ENCODE measurements at places on chromosomes 12 and 14.

GRCh38 chr12:13094367-13094766, 9.1 kb downstream of the GSG1 start:
- no peak for DNase-seq

GRCh38 chr12:131959116-131959515, 9.4 kb downstream of the EP400 start:
- no peak for DNase-seq

DNA sequence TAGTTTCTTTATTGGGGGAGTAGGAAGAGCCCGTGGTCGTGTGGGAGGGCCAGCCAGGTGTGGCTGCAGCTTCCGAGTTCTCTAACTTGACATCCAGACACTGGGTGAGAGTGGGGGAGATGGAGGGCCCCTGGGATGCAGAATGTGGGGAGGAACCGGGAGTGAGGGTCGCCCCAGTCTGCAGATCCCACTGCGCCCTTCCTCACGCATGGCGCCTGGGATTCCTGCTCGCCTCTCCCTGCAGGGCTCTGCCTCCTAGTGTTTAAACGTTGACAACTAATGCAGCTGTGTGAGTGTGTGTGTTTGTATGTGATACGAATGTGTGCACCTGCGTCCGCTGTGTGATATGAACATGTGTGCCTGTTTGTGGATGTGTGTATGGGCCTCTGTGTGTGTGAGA, 34.6 kb downstream of the FZD10 start:
- no peak for DNase-seq

- DNase-seq: no peak
Measured at GRCh38 chr12:110351119-110351518, 52.4 kb downstream of the ANAPC7 start.

DNA sequence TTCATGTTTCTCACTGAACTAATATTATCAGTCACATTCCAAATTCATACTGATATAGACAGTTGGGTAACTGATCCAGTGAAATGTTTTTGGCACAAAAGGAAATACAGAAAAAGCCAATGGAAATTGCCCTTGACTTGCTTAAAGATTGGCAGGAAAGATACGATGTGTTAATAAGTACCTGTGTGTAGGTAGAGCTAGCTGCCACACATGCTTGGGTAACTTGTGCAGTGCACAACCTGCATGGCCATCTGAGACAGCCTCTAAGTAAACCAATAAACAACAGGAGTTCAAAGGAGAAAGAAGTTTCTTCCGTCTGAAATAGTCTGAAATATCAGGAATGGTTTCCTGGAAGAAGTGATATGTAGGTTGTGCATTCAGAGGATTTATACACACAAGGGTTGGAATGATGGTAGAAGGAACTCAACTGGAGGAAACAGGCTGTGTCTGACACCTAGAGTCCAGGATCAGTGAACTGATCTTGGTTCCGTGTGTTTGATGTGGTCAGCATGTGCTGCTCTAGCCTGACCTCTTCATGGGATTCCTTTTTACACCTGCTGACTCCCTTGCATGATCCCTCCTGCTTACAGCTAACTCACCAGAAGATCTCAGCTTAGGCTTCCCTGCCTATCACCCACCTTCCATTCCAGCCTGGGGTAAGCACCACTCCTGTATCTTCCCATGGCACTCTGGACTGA, 81.4 kb upstream of the KRR1 start:
- DNase-seq: no peak

- DNase-seq: no peak
Measured at GRCh38 chr12:71763677-71764379, 9.2 kb downstream of the RAB21 start.

GRCh38 chr12:50222275-50222783, 55.2 kb upstream of the CERS5 start:
- DNase-seq: peak; percentile 35

- DNase-seq: no peak
Measured at GRCh38 chr14:80455031-80455430, 243.7 kb upstream of the DIO2 start.

- DNase-seq: no peak
Measured at GRCh38 chr12:47303207-47303606, 223.4 kb upstream of the AMIGO2 start.

GRCh38 chr12:120139958-120140357, 23.4 kb upstream of the RAB35 start:
- no peak for DNase-seq

DNA sequence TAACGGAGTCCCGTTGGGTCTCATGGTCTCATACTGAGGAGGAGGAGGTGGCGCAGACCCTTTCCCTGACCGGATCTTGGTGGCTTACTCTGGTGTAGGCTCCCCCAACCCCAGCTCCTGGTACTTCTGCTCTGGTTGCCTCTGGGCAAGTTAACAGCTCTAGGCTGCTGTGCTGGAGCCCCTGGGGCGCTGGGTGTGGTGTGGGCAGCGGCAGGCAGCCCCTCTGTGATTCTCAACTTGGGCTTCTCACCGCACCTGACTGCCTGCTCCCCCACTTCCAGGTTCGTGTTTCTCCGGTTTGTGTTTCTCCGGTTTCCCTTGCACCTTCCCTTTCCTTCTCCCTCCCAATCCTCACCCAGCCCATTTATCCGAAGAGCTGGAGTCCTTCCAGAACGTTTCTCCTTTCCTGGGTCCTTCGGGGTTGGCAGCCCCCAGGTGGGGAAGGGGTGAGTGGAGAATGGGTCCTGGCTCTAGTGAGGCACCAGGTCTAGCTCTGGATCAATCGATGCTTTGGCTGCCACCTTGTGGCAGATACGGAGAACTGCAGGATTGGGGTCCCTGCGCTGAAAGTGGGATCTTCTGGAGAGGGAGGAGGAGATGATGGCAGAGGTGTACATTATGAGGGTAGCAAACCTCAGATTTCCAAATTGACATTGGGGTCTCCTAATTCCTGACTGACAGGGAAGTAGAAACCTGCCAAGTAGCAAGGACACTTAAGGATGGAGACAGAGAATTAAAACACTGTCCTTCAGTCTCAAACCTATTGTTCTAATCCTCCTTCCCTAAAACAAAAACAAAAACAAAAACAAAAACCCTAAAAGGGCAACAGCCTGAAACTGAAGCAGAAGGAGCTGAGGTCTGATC, 8.3 kb downstream of the CISTR start:
- DNase-seq: no peak

DNA sequence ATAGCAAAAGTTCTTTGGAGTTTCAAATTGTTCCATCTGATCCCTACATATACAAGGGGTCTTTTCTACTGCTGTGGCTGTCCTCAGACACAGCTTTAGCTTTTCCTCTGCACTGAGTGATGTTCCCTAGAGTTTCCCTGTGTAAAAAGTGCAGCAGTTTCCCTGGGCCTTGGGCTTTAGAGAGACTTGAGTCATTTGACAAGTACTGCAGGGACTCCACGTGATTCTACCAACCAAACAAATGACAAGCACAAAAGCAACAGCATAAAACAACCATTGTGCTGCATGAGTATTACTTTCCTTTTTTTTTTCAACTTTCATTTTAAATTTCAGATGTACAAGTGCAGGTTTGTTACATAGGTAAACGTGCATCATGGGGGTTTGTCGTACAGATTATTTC, 272.8 kb downstream of the PDZRN4 start:
- no peak for DNase-seq

DNA sequence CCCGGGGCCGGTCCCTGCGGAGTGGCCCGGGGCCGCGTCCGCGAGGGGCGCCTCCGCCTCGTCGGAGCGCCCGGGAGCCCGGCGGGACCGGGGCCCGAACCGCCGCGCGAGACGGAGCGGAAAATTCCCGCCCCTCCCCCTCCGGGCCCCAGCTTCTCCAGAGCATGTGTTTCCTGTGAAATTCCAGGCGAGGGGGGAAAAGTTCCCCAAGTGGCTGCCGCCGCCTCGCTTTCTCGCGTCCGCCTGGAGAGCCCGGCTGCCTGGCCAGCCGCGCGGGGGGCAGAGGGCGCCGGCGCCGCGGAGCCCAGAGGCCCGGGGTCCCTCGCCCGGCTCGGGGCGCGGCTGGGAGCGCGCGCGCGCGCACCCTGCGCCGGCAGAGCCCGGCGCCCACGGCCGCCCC, 904 bp downstream of the CACNA1C start:
- no peak for DNase-seq

DNA sequence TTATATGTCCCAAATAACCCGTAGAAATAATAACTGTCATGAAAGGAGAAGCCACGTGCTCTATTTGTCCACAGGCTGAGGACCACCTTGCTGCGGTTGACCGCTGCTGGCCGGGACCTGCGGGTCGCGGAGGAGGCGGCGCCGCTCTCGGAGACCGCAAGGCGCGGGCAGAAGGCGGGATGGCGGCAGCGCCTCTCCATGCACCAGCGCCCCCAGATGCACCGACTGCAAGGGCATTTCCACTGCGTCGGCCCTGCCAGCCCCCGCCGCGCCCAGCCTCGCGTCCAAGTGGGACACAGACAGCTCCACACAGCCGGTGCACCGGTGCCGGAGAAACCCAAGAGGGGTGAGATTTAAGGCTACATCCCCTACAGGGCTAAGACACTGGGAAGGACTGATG, 21.0 kb downstream of the RPGRIP1 start:
- peak; percentile 14 for DNase-seq

GRCh38 chr14:98262566-98262965, 1009.4 kb downstream of the BCL11B start:
- no peak for DNase-seq

- DNase-seq: no peak
Measured at GRCh38 chr12:111178181-111179081, 190.5 kb downstream of the PHETA1 start.

DNA sequence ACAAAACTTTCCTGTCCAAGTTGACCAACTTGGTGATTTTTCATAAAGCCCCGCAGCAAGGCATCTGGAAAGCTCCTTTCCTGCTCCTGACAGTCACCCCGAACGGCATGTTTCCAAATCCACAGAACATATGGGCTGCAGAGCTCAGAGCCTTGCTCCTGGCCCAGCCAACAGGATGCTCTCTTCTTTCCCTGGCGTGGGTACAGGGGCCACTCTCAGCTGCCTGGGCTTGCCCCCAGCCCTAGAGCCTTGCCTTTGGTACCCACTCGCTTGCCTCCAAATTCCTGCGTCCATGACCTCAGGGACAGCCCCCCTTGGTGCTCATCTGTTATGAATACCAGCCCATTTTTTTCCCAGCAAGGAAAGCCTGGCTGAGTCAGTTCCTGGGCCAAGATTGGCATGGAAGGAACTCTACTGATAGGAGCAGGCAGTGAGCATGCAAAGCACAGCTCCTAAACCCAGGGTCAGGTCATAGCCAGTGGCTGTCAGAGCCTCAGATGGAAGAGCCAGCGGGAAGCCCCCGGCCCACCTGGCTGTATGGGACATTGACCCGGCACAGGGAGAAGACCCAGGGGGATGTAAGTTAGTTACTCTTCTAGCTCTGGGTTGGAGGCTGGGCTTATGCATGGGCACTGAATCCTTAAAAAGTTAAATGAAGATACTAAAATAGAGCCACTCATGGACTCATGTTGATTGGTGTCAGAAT, 105.3 kb upstream of the RTL1 start:
- DNase-seq: no peak

DNA sequence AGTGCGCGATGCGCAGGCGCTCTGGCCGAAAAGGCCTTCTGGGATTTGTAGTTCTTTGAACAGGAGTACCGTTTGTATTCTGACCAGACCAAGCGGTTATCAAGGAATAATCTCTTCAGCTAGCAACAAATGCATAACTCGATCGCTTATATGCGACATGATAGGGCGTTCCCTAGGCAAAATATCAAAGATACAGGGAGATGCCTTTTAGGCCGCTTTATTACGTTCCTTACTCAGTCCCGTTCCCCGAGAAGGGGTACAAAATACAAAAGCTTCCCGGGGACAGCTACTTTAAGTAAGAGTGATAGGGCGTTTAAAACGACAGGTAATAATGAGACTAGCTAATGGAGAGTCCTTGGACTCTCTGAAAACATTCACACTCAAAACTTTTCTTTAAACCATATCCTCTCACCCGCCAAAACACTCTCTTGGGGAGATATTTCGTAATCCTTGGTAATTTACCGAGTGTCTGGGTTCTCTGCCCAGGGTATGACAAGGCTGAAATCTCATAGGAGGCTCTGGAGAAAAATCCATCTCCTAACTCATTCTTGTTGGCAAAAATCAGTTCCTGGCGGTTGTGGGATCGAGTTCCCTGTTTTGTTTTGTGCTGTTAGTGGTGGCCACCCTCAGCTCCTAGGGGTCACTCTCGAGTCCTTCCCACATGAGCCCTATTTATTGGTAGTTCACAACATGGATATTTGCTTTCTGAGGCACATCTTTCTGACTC, 412 bp upstream of the SNW1 start:
- DNase-seq: peak; percentile 10

- DNase-seq: no peak
Measured at GRCh38 chr14:23175823-23176222, 7.6 kb downstream of the SLC7A8 start.

- DNase-seq: no peak
Measured at GRCh38 chr14:45181806-45182205, 46.1 kb downstream of the FANCM start.

Data from NCI-H510A (cell line).